ENCODE measurements at places on chromosomes 6 and 20.
A peak's percentile ranks its signal among the peaks of the same experiment; 100 is the strongest.

DNA sequence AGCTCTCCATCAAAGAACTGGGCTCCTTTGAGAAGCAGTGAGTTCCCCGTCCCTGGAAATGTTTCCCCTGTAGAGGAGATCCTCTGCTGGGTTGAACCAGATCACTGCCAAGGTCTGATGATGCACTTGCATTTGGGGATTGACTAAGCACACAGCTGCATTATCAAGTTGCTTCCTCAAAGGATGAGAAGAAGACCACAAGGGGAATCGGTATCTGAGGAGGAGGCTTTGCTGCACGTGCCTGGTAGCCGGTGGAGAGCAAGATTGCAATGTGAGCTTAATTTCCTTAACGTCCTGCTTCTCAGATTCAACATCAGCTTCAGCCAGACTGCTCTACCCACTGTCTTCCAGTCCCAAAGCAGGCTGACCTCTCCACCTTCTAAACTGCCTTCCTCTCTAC, 128.8 kb upstream of the STMND1 start:
- DNase-seq, result no peak

DNA sequence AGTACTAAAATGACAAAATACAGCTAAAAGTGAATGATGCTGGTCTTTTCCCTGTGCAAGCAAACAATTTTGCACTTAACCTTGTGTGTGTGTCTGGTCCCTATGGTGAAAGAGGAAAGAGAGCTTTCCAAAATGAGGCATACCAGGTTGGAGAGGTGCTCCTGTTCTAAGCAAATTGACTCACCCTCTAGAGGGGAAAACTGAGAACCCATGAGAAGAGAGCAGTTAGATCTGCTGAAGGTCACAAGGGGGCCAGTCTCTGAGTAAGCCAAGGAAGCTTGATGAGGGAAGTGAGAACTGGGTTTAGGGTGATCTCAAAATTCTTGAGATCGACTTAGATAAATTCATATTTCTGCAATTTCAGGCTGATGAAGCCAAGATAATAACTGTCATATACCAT, 157.5 kb upstream of the TBX18 start:
- no peak for DNase-seq

DNA sequence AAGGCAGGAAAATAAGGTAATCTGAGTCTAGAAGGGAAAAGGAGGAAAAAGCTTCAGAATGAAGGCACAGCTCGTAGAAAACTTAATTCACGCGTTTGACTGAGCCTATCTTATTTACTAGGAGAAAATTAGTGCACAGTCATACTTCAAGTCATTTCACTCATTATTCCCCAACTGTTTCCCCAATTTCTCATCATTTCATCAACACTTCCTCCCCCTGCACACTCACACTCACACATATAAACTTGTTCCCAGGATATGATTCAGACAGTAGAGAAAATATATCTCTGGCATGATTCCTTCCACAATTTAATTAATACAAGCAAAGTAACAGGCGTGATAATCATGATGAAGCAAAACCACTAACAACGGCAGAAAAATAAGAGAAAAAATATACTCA, 94.5 kb upstream of the F13A1 start:
- no peak for DNase-seq

GRCh38 chr6:74941424-74941823, 264.4 kb downstream of the COL12A1 start:
- DNase-seq, result no peak

DNA sequence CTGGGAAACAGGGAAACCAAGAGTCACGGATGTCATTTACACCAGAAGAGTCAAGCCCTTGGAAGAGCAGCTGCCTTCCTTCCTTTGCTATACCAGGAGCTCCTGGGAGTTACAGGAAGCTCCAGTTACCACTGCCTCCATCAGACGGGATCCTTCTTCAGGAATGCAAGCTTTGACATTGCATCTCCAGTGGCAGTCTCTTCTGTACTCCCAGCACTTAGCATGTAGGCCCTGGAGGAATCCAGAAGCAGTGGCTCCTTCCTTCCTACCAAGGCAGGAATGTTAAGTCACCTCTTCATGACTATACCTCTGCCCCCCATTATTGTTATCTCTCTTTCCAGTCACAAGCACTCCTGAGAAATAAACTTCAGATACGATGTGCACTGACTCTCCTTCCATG, 836.0 kb downstream of the MAFB start:
- no peak for DNase-seq

DNA sequence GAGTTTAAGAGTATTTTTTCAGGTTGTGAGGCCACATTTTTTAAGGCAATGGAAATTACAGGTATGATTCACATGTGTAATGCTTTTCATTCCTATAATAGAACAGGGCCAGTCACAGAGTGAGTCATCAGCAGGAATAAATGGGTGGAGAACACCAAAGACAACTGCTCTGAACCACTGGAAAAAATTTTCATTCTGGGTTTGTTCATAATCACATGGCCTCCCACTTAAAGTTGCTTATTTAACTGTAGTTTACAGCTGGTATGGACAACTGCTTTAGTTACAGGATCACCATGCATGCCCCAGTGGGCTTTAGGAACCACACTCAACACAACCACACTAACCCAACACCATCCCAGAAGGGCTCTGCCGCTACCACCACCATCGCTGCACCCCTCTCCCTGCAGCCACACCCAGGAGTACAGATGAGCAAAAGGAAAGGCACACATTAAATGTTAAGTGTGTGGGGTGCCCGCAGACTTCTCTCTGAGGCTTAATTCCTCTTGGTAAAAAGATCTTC, 107.0 kb upstream of the DST start:
- peak; percentile 90 for DNase-seq

GRCh38 chr6:69913361-69913760, 47.0 kb downstream of the COL19A1 start:
- no peak for DNase-seq

DNA sequence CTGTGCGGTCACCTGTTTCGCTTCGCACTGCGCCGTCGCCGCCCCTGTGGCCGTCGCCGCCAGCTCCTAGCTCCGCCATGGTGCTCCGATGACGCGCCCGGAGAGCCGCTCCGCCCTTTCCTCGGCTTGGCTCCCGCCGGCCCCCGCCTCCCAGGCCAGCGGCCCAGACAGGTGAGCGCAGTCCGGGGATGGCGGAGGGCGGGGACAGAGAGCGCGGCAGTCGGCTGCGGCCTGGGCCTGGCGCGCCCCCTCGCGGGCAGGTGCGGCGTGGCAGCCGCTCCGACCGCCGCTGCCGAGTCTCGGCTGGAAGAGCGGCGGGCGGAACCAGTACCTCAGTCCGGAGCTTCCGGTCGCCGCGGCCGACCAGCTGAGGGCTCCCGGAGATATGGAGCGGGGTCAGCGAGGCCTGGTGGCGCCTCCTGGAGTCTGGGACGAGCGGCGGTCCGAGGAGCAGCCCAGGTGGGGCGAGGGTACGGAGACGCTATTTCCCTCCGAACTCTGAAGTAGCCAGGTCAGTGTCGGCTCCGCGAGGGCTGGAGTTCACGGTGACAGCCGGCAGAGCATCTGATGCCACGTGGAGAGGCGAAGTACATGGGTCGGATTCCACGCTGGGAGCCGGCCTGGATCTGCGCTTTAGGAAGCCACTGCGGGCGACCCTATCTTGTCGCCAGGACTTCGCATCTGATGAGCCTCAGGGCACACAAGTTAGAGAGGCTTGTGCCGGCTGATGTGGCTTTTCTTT, at the start of gene MAP7:
TSS of gene MAP7 (minus strand) at position 93 of the 742 bp plus-strand sequence. CDS start at position 79, 14 bp downstream.
- DNase-seq, result no peak

- no peak for DNase-seq
Observed at GRCh38 chr20:53099856-53100255, 127.7 kb downstream of the TSHZ2 start.

- DNase-seq, result no peak
Observed at GRCh38 chr6:65113581-65113980, 593.4 kb downstream of the EYS start.

DNA sequence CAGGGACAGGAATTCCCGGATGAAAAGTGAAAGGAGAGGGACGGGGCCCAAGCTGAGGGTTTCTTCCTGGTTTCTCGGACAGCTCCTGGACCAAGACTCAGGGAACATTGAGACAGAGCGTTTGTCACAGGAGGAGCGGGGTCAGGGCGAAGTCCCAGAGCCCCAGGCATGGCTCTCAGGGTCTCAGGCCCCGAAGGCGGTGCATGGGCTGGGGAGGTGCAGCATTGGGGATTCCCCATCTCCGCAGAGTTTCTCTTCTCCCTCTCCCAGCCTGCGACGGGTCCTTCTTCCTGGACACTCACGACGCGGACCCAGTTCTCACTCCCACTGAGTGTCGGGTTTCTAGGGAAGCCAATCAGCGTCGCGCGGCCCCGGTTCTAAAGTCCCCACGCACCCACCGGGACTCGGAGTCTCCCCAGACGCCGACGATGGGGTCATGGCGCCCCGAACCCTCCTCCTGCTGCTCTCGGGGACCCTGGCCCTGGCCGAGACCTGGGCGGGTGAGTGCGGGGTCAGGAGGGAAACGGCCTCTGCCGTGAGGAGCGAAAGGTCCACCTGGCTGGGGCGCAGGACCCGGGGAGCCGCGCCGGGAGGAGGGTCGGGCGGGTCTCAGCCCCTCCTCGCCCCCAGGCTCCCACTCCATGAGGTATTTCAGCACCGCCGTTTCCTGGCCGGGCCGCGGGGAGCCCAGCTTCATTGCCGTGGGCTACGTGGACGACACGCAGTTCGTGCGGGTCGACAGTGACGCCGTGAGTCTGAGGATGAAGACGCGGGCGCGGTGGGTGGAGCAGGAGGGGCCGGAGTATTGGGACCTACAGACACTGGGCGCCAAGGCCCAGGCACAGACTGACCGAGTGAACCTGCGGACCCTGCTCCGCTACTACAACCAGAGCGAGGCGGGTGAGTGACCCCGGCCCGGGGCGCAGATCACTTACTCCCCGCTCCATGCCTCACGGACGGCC, 54.6 kb upstream of the POLR1H start:
- no peak for DNase-seq

DNA sequence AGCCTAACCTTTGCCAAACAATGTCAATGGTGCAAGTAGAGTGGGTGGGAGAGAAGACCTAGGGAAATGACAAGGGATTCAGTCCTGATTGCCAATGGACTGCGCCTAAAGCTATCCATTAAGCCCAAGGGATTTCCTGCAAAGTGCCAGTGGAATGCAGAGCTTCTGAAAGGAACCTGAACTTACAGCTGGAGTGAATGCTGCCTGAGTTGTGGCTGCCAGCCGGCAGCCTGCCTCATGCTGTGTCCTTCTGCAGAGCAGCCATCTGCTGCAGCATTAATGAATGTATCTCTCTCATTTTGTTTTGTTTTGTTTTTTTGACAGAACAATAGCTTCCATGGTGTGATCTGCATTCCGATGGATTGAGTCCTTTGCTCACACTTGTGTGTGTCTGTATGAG, 44.7 kb downstream of the SLC35F1 start:
- no peak for DNase-seq

GRCh38 chr6:160082627-160083026, 39.0 kb upstream of the SLC22A1 start:
- no peak for DNase-seq

DNA sequence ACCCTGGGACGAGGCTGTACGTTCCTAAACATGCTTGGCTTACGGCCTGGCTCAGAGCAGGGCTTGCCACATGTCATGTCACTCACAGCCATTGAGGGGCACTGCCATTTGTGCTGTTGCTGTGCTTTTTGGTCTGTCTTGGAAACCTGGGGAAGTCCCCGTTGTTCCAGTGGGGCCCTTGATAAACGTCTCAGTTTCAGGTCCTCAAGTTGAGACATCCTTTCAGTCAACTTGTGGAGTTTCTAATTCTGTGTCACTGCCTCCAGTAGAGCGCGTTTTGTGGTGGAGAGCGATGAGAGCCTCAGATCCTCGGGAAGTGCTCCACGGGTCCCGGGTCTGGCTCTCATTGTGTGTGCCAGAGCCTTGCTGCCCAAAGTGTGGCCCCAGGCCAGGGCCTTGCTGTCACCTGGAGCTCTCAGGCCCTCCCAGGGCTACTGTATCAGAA, 43.0 kb upstream of the CCR6 start:
- peak; percentile 8 for DNase-seq

DNA sequence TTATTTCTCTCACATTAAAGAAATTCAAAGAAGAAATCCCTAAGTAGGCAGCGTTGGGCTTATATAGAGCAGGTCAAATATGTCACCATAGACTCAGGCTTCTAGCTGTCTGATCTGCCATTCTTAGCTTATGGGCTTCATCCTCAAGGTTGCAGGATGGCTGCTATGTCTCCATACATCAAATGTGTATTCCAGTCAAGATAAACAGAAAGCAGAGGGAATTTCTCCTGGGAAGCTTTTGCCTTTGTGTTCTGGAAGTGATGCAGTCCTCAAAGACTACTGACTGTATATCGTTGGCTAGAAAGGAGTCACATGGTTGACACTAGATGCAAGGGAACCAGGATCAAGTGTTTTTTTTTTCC, 36.0 kb downstream of the ZNF341 start:
- no peak for DNase-seq

DNA sequence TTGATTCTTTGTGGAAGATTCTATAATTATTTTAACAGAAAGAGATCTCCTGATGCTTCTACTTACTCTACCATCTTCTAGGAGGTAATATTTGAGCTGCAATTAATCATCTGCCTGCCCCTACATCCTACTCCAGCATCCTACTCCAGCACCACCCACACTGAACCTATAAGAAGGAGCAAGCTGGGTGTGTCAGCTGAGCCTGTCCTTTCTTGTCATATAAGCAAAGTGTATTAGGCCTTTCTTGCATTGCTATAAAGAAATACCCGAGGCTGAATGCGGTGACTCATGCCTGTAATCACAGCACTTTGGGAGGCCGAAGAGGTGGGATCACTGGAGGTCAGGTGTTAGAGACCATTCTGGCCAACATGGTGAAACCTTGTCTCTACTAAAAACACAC, 84.2 kb upstream of the ARG1 start:
- DNase-seq, result no peak

GRCh38 chr6:46051962-46052361, 36.3 kb upstream of the CLIC5 start:
- DNase-seq, result no peak

DNA sequence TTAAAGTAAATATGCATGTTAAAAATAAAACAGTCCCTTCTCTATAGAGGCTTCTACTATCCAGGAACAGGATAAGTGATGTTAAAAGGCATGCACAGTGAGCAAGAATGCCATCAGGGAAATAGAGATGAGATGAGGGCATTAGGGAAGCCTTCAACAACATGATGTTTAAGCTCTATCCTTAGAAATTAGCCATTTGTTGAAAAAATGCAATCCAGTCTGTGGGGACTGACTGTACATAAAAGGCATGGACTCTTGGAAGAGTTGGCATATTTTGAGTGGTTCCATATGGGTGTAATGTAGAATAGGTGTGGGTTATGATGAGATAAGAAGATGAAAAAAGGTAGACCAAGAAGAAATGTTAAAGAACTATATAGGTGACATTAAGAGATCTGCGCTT, 5.8 kb downstream of the KIAA0319 start:
- DNase-seq, result no peak

GRCh38 chr20:63545814-63546213, 1.7 kb downstream of the SRMS start:
- DNase-seq, result no peak

GRCh38 chr20:38343311-38344106, 2.8 kb upstream of the LBP start:
- DNase-seq, result no peak

DNA sequence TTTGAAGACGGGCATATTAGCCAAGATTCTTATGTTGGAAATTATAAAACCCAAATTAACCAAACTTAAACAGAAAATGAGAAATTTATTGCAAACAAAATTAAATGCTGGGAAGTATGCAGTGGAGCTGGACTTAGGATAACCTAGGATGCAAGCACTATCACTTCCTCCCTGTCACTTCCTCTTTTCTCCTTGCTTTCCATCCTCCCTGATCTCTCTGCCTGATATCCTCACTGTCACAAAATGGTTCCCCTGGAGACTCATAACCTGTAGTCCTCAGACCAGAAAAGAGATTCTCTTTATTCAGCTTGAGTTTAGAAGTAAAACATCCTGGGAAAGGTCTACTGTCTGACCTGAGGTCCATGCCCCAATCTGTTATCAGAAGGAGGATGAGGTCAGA, 7.4 kb upstream of the KLHL32 start:
- DNase-seq, result no peak

- no peak for DNase-seq
Observed at GRCh38 chr20:3785240-3786125, 1.1 kb downstream of the CENPB start.
